Tongue (tissue), 3 donors: ENCODE measurements at places on chromosomes 12 and 14. TPM values are rescaled to one million over a fixed set of nuclear protein-coding genes. Genes with fewer than 3 reads are reported as not detected.

Gene KRT71
- not detected for total RNA-seq

- peak; percentile 92 for DNase-seq
Measured at GRCh38 chr12:80565271-80565670, 121.2 kb downstream of the PTPRQ start.

- peak; percentile 59 for DNase-seq
Measured at GRCh38 chr12:6632026-6632983, 3.5 kb downstream of the LPAR5 start.

DNA sequence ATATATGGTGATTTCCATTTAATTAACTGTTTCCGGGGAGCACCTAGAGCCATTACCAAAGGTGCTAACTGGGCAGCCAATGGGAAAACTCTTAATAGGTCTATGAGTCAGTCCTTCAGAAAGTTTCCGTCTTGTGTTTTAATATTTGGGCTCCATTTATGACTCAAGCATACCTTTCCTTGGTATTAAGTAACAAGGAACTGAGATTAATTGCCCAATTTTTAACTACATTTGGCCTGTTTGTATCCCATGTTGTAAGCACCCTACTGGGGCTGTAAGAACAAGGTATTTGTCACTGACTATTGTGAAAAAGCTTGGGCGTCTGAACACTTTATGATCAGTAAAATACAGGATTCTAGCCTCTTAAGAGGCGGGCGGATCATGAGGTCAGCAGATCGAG is 62.8 kb upstream of the FOXN3 start:
- DNase-seq = no peak

Gene ABCD4
- total RNA-seq = 29.0 TPM

Gene NPAS3
- 4.4 TPM for total RNA-seq

Gene MGAT4C
- total RNA-seq = 0.41 TPM

Gene ABHD12B
- total RNA-seq = not detected

DNA sequence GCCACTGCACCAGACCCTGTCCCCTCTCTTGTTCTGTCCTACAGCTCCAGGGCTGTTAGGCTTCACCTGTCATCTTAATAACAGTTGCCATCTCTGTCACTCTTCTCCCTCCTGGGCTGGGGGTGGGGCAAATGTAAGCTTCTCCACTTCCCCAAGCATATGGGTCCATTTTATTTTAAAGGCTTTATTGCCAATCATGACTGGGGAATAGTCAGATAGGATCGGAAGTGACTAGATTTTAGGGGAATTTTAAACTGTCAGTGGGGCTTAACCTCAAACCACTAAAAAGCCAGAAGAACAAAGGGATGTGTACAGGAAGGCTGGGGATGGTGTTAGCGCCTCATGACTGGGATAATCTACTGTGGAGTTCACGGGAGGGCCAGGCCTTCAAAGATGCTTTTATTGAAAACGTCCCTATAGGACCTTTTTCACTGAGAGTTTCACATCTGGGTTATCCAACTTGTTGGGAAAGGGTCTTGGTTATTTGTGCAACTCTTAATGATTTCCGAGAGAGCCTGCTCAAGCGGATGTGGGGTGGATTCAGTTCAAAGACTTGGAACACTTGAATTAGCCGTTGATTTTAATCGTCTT is 41.6 kb downstream of the CHST11 start:
- DNase-seq = peak; percentile 43

DNA sequence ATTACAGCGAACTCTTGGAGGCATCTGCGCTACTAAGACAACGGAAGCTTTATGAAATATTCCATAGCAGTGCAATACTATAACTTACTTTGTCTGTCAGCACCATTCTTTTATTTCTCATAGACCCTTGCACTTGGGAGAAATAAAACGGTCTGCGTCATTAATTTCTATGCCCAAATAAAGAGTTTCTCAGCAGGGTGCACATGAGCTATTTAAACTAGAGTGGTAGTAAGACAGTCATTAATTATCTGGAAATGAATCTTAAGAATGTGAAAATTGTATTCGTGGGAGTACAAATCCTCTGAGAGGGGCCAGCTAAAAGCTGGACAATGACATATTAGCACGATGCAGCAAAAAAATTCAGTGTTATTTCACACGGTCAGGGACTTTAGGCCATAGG is 903.4 kb upstream of the FOXG1 start:
- DNase-seq = no peak

Gene SYT1
- 1.6 TPM for total RNA-seq

Gene NOS1
- 21.2 TPM for total RNA-seq

Gene NR4A1
- total RNA-seq = 65.6 TPM

Gene NTS
- total RNA-seq = 2.2 TPM

- no peak for DNase-seq
Measured at GRCh38 chr12:90322006-90322405, 613.4 kb upstream of the ATP2B1 start.

- no peak for DNase-seq
Measured at GRCh38 chr12:97229004-97229403, 233.6 kb upstream of the RMST start.

Gene TPH2
- 0.10 TPM for total RNA-seq

- no peak for DNase-seq
Measured at GRCh38 chr12:111823891-111824290, 18.1 kb upstream of the MAPKAPK5 start.

- no peak for DNase-seq
Measured at GRCh38 chr12:104471336-104471735, 14.6 kb downstream of the CHST11 start.

DNA sequence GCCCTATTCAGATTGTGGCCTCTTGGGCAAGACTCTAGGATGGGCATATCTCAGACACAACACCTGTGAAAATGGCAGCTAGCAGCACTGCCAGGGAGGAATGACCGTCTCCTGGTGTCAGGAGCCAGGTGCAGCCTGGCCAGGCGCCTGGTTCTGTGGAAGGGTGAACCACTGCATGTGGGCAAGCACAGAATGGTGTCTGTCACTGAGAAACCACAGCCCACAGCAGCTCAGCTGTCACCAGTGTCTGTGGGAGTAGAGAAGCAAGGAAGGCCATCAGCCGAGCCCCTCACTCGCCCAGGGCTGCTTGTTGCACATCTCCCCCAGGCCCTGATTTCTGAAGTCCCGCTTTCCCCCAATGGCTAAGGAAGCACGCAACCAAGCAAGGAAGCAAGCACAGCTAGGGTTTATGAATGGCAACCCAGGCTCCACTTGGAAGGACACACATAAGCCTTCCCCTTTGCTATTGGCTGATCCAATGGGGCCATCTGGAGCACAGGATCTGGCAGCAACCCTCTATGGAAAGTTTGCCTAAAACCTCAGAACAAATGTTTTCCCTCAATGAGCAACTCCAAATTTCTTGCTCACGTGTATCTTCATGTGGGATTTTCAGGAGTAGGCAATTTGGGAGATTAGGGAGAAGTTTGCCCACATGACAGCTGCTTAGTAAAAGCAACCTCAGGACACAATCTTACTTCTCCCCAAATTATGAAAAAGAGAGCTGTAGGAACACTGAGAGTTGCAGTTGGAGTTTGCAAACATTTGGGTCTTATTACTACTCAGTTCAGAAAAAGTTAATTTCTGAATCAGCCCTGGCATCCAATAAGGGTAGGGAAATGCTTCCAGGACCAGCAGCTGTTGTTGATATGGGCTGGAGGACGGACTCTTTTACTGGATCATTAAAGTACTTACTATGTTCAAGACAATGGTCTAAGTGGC is 44.7 kb downstream of the GPHB5 start:
- DNase-seq = peak; percentile 68

GRCh38 chr12:109085590-109085989 is 7.7 kb downstream of the ALKBH2 start:
- no peak for DNase-seq

DNA sequence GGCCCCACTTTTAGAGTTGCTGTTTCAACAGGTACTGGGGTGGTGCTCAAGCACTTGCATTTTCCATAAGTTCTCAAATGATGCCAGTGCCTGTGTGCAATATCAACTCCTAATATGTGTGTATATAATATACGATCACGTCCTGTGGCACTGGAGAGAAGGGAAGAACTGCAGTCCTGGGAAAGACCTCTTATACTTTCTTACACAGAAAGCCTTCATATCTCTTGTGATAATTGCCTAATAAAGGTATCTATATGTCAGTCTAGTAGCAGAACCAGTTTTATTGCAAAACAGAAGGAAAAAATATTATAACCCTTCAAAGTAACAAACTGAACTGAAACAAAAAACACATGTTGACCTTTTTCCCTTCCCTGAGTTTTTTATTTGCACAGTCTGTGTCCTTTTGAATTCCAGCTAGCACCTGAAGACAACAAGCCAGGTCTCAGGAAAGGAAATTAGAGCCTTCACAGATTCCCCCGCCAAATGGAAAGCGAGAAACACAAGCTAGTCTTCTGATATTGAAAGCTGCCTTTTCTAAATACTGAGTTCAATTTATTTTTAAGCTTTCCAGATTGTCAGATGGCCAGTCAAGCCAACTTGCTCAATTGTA is 44.4 kb downstream of the IGF1 start:
- DNase-seq = no peak

DNA sequence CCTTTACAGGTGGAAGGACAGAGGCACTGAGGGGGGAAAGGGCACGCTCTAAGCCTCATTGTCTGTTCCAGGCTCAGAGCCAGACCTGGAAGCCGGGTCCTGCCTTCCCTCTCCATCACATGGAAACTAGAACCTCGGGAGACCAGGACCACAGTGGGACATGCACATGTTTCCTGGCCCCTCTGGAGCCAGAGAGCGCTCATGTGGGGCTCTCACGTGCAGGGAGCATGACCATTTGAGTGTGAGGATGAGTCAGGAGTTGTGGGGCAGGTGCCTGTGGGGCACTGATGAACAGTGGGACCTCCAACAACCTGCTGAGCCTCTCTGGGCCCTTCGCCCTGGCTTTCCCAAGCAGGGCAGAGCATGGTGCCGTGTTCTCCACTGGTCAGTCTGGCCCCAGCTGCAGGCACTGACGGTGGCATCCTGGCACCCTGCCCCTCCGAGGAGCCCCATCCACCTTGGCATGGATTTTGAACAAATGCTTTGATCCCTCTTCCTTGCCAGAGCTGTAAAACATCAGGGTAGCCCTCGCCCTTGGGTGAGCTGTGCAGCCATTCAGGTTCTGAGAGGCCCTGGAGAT is 100.2 kb downstream of the RIN3 start:
- DNase-seq = no peak

- peak; percentile 97 for DNase-seq
Measured at GRCh38 chr14:23306412-23307145, at the start of gene BCL2L2. Gene BCL2L2, plus strand, starts transcription at chr14:23306833. Its CDS starts 935 bp downstream, at chr14:23307768.

GRCh38 chr14:58662018-58662417 is 24.3 kb downstream of the DACT1 start:
- DNase-seq = no peak

GRCh38 chr14:52110441-52111086 is 41.7 kb upstream of the NID2 start:
- no peak for DNase-seq

Gene MON2
- 108 TPM for total RNA-seq

DNA sequence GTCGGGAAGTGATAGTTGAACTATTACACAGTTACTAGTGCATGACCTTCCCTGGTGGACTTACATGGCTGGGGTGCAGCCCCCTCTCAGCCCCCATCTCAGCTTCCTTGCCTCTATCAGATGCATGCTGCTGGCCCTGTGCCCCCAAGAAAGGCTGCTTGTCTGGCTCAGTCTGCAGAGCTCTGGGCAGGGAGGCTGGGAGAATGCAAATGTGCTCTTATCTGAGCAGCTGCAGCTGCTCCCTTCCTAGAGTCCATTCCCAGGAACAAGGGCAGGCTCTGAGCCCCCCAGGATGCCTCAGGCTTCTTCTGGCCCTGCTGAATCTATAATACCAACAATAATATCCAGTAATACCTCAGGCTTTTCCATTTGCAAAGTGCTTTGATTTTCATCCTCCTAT is 218.1 kb upstream of the SRRM4 start:
- DNase-seq = no peak

GRCh38 chr14:21086908-21087293 is 11.6 kb downstream of the ZNF219 start:
- no peak for DNase-seq

Gene NKX2-8
- total RNA-seq = not detected

DNA sequence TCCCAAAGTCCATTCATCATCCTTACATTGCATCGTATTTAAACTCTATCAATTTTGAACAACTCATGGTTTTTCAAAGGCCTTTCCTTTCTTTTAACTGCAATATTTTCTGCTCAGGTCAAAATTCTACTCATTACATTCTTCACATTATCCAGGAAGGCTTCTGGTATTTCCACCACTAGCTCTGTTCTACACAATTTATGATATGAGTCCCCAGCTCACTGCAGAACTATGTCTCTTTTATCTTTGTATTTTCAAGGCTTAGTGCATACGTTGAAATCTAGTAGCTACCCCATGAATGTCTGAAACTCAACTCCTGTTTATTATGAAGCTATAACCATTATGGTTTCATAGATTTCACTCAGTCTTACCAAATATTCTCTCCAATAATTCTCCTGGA is 282.9 kb downstream of the DUSP6 start:
- DNase-seq = no peak

DNA sequence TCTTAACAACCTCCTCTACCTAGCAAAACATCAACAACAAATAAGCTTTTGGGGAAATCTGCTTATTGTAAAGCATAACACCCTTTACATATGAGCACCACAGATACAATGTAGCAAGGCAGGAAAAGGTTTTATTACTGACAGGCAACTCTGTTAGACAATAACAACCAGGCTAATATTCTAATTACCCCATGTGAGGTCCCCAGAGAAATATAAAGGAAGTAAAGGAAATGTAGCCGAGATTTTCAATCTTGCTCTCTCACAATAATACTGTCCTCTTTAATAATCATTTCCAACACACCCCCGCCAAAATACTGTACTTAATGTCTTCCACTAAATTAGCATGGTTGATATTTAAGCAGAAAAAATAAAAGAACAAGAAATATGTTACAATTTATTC is 14.0 kb upstream of the INSM2 start:
- no peak for DNase-seq

DNA sequence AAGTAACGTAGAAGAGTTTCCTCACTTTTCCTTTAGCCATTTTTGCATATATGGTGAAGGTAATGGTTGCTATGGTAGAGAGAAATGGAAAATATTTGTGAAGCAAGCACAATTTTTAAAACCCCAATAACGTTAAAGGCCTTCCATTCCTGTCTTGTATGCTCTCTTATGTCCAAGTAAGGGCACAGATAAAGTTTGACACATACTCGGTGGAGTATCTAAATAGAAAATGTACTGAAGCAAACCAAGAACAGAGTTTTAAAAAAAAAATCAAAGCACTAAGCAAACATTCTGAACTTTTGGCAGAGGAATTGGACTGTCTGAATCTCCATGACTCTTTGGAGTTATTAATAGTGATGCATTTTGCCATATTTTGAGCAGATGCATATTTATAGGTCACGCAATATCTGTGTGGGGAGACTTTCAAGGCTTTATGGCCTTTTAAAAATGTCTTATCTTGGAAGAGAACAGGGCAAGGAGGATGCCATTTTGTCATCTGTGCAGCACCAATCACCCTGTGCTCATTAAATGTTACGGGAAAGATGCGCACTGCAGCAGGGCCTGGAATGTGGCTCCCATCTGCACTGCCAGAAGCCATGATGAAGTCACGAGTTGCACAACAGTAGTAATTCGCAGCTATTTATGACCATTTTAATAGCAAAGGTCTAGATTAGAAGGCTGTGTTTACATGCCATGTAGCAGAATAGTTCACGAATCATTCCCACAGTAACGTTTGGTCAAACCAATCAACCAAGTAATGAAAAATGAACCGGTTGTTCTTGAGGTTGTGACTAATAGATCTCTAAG is 23.3 kb upstream of the AMIGO2 start:
- no peak for DNase-seq
